CD4-positive, alpha-beta T cell treated with Interleukin-6 at 100 ng/mL for 8 hours (primary cell): ENCODE measurements at places on chromosomes 4 and X.

DNA sequence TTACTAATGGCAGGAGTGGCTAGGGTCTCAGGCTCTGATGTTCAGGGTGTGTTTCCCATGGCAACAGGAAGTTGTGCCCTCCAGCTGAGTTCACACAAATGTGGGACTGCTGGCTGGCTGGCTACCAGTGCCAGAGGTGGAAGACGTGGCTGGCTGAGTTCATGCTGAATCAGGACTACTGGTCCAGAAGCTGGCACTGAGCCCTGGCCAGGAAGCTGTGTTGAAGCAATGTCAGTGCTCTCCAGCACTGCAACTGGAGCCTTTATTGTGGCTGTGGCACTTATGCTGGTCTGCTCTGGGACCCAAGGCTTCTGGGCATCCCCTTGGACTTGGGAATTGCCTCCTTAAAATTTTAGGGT lies 42.0 kb upstream of the ZXDA start:
- no peak for DNase-seq

GRCh38 chr4:87622303-87622702 lies 14.0 kb downstream of the DSPP start:
- DNase-seq = no peak

DNA sequence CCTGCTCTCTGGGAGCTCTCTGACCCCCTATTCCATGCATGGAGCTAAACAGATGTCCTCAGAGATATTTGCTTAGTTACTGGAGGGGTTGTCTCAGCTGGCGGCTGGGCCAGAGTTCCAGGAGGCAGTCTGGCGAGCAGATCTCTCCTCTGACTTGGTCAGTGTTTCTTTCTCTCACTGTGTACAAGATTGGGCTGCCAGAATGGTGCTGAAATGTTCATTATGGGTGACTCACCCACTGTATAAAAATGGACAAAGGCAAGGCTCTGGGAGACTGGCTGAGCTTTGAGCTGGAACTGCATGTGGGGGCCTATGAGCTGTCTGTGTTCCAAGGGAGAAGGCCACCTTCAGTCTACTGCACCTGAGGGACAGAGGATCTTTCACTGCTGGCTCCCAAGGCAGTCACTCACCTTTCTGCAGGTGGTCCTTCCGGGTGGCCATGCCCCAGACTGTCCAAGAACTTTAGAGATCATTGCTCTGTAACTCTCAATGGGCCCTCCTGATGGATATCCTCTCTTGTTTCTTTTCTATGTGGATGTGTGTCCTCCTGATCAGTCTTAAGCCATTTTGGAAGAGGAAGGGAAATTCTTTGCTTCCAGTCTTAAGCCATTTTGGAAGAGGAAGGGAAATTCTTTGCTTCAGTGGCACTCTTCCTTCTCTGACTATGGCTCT lies 88.2 kb downstream of the CFAP299 start:
- no peak for DNase-seq

DNA sequence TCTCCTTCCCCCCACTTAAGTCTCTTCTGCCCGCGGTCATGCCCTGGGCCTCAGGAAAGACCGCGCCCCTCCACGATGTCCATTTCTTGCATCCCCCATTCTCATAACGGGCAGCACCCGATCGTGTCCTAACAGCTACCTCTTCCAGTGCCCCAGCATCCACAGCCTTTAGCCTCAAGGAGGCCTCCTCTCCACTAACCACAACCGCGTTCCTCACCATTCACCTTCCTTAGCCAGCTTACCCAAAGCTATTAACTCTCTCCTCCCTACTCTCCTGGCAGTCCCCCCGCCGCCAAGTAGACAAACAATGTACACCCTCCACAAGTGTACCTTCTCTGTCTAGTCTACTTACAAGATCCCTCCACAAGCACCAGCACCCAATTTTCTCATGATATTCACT lies 58.6 kb upstream of the PAGE5 start:
- DNase-seq = no peak

DNA sequence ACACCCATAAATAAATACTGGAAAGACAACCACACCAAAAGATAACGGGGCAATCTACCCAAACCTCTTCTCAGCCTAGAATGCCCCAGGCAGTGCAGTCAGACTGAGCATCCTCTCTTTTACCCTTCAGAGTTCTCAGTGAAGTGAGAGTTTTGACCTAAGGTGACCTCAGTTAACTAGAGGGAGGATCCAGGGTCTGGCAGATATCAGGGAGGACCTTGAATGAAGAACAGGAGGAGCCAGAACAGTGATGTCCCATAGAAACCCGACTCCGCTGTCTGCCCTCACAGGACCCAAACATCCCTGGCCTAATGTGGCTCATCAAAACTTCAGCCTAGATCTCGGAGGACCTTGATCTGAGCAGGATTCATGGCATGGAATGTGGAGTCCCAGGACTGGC lies at the start of gene MAGEB3:
TSS of gene MAGEB3 (plus strand) at position 263 of the 400 bp plus-strand sequence. CDS start 5,268 bp downstream, outside the sequence.
- no peak for DNase-seq

GRCh38 chr4:88010966-88011365 lies 3.5 kb downstream of the PKD2 start:
- DNase-seq = no peak

GRCh38 chr4:114512595-114513295 lies 85.9 kb upstream of the UGT8 start:
- DNase-seq = no peak

- no peak for DNase-seq
Measured at GRCh38 chr4:3760346-3760745, 5.8 kb upstream of the ADRA2C start.

GRCh38 chr4:147853706-147854105 lies 121.8 kb downstream of the ARHGAP10 start:
- DNase-seq = no peak

- DNase-seq = no peak
Measured at GRCh38 chr4:7362862-7363430, 71.8 kb downstream of the PSAPL1 start.

DNA sequence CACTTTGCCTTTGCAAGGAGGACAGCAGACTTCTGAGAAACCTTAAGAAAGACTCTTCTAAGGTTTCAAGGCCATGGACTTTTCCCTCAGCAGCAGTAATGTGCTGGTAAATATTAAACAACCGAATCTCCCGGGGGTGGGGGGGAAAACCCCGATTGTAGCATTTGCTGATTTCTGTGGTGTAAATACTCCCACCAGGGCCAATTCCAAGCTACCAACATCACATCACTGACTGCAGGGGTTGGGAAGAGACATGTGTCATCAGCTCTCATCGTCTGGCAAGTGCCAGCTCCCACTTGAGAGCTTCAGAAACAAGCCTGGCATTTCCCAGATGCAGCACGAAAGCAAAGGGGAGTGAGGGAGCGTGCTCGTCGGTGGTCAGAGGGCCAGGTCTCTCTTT lies 101.2 kb downstream of the BCOR start:
- DNase-seq = no peak

DNA sequence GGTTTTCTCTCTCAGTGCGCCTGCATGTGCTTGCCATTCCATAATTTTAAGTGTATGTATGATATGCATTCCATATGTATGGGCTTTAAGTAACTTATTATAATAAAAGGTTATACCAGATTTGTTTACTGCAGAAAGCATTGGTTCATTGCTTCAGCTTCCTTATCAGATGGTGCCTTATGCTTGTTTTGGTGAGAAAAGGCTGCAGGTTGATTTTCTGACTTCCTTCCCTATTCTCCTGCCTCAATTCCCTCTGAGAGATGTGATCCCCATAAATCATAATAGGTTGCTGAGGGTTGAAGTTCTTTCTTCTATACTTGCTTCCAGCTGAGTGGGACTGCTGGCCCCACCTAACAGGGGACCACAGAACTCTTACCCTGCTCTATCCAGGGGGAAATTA lies 10.3 kb upstream of the CEP135 start:
- no peak for DNase-seq

GRCh38 chrX:54063361-54063760 lies 19.1 kb upstream of the PHF8 start:
- no peak for DNase-seq

DNA sequence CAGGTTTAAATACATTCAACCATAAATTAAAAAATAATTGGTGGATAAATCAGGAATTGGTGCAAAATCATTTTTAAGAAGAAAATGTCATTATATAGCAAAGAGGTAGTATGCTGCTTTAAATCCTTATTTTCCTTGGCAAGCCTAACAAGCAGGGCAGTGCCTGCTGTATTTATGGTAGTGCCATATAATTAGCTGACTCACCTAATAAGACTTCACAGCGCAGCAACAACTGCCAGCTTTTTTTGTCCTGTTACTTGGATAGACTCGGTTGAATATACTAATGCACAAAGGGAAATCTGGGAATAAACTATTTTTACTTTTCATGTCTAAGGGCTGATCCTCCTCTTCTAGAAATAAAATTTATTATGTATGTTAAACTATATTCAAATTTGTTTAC lies 99.1 kb downstream of the SNCA start:
- no peak for DNase-seq

GRCh38 chr4:149311076-149311475 lies 504.6 kb downstream of the IQCM start:
- no peak for DNase-seq

GRCh38 chrX:10414156-10414824 lies 206.1 kb downstream of the MID1 start:
- DNase-seq = no peak

DNA sequence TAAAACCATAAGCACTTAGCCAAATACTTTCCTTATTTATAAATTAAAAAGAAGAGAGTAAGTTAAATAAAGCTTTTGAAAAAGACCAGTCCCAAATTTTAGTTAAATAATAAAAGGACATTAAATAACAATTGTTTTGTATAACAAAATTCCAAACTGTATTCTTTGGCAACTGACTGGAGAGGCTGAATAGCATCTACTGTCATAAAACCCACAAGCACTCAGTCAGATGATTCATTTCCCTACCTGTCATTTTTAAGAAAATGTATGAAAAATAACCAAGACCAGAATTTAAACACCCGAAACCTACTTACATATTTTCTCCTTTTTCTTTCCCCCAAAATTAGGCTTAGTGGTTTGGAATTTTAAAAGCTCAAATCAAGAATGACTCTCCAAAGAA lies 32.5 kb upstream of the SMIM10L2A start:
- no peak for DNase-seq

DNA sequence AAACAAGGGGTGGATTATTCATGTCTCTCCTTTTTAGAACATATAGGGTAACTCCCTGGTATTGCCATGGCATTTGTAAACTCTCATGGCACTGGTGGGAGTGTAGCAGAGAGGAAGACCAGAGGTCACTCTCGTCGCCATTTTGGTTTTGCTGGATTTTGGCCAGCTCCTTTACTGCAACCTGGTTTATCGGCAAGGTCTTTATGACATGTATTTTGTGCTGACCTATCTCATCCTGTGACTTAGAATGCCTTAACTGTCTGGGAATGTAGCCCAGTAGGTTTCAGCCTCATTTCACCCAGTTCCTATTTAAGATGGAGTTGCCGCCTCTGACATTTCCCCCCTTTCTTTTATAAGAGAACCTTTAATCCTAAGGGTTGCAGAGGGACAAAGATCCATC lies 45.8 kb downstream of the MGST2 start:
- no peak for DNase-seq

GRCh38 chrX:13345037-13345436 lies 25.2 kb upstream of the ATXN3L start:
- no peak for DNase-seq

GRCh38 chr4:14247767-14248166 lies 620.2 kb upstream of the BOD1L1 start:
- no peak for DNase-seq

GRCh38 chr4:77734928-77735327 lies 84.2 kb downstream of the CNOT6L start:
- peak; percentile 46 for DNase-seq

DNA sequence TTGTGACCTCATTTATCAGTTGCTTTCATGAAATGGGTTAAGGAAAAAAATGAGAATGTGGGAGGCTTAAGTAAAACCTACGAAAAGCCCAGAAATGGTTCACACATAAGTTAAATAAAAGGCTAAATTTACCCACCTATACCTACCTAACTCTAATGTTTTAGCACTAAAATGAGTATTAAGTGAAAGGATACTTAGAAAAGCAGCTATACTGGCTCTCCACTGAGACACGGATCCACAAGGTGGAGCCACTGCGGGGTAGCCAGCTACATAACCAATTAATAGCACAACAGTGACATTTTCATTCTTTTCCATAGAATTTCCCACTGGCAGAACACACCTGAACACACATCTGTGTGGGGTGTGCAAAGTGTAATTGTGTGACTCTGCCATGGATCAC lies 101.9 kb downstream of the MAML3 start:
- peak; percentile 11 for DNase-seq

DNA sequence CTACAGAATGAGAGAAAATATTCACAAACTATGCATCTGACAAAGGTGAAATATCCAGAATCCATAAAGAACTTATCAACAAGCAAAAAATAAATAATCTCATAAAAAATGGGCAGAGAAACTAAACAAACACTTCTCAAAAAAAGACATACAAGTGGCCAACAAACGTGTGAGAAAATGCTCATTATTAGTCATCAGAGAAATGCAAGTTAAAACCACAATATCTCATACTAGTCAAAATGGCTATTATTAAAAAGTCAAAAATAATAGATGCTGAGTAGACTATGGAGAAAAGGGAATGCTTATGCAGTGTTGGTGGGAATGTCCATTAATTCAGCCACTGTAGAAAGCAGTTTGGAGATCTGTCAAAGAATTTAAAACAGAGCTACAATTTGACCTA lies 533.3 kb downstream of the TMA16 start:
- DNase-seq = no peak

GRCh38 chr4:28759064-28759463 lies 1898.4 kb downstream of the STIM2 start:
- no peak for DNase-seq

DNA sequence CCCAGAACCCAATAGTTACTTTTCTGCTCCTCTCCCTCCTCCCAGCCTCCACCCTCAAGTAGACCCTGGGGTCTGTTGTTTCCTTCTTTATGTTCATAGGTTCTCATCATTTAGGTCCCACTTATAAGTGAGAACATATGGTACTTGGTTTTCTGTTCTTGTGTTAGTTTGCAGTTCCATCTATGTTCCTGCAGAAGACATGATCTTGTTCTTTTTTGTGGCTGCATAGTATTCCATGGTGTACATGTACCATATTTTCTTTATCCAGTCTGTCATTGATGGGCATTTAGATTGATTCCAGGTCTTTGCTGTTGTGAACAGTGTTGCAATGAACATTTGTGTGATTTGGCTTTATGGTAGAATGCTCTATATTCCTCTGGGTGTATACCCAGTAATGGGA lies 47.8 kb upstream of the LEF1 start:
- no peak for DNase-seq

- DNase-seq = no peak
Measured at GRCh38 chrX:632366-633042, 1.9 kb downstream of the SHOX start.

GRCh38 chr4:52243367-52243766 lies 192.3 kb downstream of the SPATA18 start:
- no peak for DNase-seq
